ENCODE measurements at places on chromosomes 2 and 18.

DNA sequence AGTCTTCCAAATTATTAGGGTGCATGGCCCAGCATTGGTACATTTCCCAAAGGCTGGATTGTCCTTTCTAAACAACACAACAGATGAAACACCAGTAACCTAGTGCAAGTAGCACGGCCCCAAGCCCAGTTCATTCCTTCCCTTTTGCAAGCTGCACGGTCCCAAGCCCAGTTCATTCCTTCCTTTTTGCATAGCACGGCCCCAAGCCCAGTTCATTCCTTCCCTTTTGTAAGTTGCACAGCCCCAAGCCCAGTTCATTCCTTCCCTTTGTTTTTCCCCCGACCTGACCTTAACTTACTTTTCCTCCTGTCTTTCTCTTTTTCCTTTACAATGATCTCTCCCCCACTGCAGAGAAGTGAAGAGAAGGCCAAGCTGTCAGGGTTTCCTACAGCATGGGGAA is 60.9 kb downstream of the C18orf63 start:
- DNase-seq, result no peak

DNA sequence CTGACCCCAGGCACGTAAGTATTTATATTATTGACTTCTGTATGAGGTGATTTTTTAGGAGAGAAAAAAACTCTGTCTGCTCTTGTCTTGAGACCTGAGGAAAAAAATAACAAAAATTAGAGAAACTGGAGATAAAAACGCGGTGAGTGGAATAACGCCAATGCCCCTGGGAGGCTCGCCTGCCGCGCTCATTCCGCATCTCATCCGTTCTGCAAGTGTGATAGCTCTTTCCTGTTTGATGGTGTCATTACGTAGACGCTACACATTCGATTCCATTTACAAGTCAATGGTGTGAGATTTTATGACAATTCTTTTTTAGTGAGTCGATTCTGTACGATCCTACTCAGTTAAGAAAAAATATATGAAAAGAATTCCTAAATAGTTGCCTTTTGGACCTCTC is 194.3 kb upstream of the SMIM21 start:
- no peak for DNase-seq

DNA sequence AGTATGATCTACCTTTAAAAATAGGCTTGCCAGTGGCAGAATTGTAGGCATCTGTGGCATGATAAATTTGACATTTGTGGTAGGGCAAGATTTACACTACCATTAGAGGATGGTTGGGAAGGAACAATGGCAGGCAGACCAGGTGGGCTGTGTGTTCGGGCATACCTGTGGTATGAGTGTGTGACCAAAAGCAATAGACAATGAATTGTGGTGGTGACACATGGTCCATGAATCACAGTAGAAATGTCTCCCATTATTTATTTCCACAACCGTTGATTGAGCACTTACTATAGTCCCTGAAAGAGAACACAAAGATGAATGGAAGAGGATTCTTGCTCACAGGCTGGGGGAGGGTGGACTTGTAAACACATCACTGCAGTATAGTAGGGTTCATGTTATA is 29.9 kb upstream of the RUFY4 start:
- DNase-seq, result no peak

DNA sequence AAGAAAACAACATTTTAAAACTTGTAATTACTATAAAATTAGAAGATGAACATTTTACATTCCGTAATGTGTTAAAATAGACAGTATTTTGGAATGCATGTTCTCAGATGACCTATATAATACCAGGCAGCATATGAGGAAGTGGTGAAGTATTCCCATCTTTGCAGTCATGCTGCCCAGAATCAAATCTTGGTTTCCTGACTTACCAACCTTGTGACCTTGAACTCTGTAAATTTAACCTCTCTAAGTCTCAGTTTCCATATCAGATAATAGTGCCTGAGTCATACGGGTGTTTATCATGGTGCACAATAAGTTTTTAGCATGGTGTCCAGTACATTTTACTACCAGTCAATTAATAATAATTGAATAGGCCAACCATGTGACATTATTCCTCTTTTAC is 7.3 kb upstream of the GALM start:
- DNase-seq, result no peak

- DNase-seq, result no peak
Measured at GRCh38 chr2:116716038-116716437, 1098.5 kb upstream of the DDX18 start.

DNA sequence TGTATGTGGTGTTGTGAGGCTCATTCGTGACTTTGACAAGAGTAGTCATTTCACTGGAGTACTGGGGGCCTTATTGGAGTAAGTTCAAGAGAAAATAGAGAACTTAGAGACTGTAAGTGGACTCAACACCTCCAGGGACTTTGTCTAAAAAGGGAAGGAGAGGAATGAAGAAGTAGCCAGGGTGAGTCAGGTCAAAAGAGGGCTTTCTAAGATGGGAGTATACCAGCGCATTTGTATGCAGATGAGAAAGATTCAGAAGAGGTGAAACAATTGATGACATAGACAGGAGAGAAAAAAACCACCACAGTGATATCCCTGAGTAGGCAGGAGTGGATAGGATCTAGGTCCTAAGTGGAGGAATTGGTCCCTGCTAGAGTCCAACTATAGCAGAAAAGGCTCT is 246.8 kb downstream of the IKZF2 start:
- no peak for DNase-seq

- DNase-seq, result no peak
Measured at GRCh38 chr18:79487801-79488201, 92.1 kb downstream of the NFATC1 start.

DNA sequence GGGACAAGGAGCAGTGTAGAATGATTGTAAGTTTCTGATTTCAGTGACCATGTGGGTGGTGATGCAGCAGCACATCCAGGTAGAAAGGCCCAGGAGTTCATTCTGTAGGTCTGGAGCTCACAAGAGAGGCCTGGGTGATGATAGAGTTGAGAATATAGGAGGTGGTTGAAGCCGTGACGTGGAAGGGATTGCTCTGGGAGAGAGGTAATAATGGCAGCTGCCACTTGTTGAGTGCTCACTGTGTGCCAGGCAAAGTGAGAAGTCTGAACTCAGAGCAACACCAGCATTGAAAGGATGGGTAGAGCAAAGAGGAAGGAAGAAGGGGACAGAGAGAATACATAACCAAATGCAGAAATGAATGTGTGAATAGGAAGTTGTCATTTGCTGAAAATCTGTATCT is 3.3 kb downstream of the TTLL4 start:
- DNase-seq, result no peak

- DNase-seq, result no peak
Measured at GRCh38 chr18:22865354-22866116, 67.6 kb upstream of the RBBP8 start.

DNA sequence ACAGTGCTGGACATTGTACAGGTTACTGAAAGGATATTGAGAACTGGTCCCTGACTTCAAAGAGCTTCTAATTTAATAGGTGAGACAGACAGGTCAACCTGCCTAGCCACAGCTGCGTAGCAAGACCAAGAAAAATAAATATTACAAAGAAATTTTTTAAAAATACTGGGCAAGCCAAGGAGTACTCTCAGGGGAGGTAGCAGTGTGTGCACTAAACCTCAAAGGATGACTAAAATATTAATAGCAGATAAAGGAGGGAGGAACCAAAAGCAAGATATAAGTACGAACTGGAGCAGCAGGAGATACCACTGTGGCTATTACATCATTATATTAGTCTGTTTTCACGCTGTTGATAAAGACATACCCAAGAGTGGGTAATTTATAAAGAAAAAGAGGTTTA is 14.9 kb downstream of the SCG2 start:
- no peak for DNase-seq

- no peak for DNase-seq
Measured at GRCh38 chr2:171327043-171327496, 106.7 kb downstream of the METTL8 start.

All from stimulated activated CD8-positive, alpha-beta memory T cell treated with anti-CD3 and anti-CD28 coated beads, Interleukin-4, amount 100 ng/mL, for 1 hour (primary cell).